Stimulated activated CD4-positive, alpha-beta T cell treated with anti-CD3 and anti-CD28 coated beads, Interleukin-2, amount 100 ng/mL, for 24 hours (primary cell): ENCODE measurements at places on chromosomes 2 and 18.
A peak's percentile ranks its signal among the peaks of the same experiment; 100 is the strongest.

GRCh38 chr2:195029804-195030654, 627.0 kb upstream of the SLC39A10 start:
- no peak for DNase-seq

GRCh38 chr18:55114876-55115275, 155.6 kb upstream of the CCDC68 start:
- DNase-seq: no peak

DNA sequence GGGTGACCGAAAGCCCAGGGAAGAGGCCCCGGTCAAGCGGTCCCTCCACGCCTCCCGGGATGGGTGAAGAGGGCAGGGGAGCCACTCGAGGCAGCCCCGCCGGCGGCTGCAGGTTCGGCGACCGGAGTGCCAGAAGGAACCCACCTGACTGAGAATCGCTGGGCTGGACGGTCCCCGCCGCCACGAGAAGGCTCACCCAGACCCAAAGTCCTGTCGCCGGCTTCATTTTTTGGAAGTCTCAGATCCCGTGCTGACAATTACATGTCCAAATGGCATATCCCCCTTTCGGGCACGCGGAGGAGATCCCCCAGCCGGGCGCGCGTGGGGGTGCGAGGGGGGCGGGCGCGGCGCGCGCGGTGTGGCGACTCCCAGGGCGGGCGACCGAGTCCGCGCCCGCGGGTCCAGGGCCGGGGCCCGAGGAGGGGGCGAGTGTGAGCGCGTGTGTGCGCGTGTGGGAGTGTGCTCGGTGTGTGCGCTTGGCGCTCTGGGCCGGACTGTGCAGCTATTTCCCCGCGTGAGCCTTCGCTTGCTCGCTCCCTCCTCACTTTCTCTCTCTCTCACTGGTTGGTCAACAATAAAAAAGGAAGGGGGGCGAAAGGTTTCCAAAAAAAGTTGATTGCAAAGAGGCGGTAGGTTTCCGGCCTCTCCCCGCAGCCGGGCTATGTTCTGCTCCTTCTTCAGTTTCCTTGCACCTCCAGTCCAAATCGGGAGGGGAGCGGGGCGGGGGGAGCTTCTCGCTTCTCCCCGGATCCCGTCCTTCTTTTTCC, at the start of gene ERBB4:
TSS of gene ERBB4 (minus strand) at position 498 of the 767 bp plus-strand sequence. CDS start at position 226, 272 bp downstream.
- peak; percentile 2 for DNase-seq

DNA sequence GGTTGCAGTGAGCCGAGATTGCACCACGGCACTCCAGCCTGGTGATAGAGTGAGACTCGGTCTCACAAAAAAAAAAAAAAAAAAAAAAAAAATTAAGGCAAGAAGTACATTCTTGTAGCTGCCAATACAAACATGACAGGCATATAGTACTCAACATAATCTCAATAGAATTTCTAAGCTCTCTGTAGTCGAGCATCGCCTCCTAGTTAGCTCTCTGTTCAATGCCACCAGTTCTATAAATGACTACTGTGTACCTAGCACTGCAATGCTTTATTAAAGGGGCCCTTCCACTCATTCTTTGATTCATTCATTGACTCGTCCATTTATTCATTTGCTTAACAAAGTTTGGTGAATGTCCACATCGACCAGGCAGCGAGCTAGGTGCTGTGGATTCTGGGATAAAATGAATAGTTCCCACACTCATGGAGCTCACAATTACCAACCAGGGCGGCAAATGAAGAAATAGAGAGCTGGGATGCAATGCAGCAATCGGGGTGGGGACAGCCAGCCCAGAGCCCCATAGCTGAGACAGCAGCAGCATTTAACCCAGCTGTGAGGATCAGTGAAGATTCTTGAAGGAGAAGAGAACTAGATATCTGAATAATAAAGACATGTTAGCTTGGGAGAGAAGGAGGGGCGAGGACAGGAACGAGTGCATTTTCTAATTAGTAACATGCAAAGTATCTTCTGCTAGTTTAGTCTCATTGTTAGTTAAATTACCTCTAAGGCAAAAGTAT, 349.8 kb downstream of the LPIN1 start:
- DNase-seq: no peak

DNA sequence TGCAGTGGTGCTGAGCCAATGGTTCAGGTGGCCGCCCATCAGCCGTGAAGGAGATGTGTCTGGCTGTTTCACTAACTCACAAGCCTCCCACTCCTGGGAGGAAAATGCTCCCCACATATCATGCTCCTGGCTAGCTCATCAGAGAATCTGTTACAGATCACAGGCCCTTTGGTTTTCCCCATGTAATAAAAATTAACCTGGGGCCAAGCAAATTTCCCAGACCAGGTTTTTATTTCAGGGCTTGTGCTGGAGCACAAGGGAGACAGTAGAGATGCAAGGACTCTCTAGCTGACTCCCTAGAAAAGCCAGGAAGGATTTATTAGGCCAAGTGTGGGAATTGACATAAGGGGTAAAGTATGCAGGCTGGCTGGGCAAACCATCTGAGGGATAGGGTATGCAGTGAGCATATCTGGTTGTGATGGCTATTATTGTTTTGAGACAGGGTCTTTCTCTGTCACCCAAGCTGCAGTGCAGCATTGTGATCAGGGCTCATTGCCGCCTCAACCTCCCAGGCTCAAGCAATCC, 40.6 kb upstream of the CCBE1 start:
- no peak for DNase-seq

- no peak for DNase-seq
Measured at GRCh38 chr2:16475586-16475985, 190.0 kb downstream of the CYRIA start.

DNA sequence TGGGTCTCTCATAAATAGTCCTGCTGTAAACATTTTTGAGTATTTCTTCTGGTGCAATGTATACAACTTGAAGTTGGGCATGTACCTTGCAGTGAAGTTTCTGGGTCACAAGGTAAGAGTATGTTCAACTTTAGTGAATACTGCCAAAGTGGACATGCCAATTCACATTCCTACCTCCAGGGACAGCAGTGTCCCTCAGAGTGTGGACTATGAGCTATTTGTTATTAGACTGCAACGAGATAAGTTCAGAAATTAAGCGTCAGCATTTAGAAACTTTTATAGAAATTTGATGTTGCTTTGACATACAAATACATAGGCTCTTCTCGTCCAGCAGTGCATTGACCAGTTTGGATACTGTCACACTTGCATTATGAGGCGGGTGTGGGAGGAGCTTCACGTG, 7.2 kb upstream of the ACKR3 start:
- DNase-seq: no peak

DNA sequence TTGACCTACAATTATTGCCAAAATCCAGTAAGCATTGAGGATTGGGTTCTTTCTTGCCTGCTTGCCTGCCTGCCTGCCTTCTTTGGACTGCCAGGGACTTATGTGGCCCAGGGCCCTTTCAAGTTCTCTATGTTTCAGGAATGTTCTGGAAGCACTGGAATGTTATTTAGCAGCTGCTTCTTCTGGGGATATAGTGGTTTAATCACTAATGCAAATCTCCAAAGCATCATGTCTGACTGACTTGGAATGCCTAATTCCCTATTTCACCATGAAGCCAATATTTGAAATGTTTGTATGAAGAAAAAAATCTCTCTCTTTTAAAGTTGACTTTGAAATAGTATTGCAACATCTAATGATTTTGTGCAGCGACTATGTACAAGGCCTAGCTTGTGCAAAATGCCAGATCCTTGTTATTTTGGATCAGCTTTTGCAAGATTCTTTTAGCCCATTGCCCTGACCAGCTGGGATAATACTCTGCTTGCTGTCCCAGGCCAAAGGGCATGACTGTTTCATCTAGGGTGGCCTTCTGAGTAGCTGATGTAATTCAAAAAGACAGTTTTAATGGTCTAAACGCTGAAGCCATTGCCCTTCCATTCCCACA, 204.6 kb downstream of the RND3 start:
- no peak for DNase-seq

- peak; percentile 26 for DNase-seq
Measured at GRCh38 chr2:174004905-174005605, 39.9 kb upstream of the SP3 start.

DNA sequence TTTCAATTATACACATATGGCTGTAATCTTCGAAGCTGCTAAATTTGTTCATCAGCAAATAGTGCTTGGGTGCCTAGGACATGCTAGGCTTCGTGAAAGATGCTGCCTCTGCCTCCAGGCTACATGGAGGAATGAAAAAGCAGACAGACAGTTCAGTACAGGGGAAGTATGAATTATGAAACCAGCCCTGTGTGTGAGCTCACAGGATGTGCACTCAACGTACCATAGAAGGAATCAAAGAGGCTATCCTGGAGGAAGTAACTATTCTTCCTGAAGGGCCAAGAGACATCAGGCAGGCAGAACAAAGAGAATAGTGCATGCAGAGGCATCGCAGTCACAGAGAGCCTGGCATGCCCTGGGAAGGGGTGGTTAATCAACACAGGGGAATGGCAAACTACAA, 61.4 kb downstream of the DYM start:
- DNase-seq: no peak

DNA sequence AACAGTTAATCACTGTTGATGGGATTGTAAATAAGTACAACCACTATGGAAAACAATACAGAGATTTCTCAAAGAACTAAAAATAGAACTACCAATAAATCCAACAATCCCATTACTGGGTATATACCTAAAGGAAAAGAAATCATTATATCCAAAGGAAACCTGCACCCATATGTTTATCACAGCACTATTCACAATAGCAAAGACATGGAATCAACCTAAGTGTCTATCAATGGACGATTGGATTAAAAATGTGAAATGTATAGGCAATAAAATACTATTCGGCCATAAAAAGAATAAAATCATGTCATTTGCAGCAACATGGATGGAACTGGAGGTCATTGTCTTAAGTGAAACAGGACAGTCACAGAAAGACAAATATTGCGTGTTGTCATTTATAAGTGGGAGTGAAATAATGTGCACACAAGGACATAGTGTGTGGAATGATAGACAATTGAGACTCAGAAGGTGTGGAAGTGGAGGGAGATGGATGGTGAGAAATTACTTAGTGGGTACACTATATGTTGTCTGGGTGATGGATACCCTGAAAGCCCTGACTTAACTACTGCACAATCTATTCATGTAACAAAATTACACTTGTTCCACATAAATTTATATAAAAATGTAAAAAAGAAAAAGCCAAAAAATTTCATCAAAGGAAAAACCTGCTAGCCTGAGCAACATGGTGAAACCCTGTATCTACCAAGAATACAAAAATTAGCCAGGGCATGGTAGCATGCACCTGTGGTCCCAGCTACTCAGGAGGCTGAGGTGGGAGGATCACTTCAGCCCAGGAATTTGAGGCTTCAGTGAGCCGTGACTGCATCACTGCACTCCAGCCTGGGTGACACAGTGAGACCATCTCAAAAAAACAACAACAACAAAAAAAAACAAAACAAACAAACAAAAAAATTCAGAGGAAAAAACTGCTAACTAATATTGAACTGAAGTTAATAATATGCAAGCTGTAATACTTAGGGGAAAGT, 12.6 kb downstream of the APOB start:
- no peak for DNase-seq
